ENCODE measurements at places on chromosomes 6 and 20. TPM values are rescaled to one million over a fixed set of nuclear protein-coding genes. Genes with fewer than 3 reads are reported as not detected.

GRCh38 chr6:155782739-155783459 is 327.3 kb upstream of the NOX3 start:
- no peak overlapping the region for H3K27ac ChIP-seq
- H3K36me3 ChIP-seq, result no peaks in the 10 kb centered on the region
- H3K4me1 ChIP-seq, result no peaks in the 10 kb centered on the region
- no peak for DNase-seq

- no peak overlapping the region for H3K4me3 ChIP-seq
- no peaks in the 10 kb centered on the region for H3K27me3 ChIP-seq
- DNase-seq, result no peak
These were observed 37.9 kb upstream of the FUCA2 start for GRCh38 chr6:143549221-143549948.

- H3K36me3 ChIP-seq, result peaks cover under 1% of the 10 kb centered on the region
- peaks cover 22% of the 10 kb centered on the region for H3K4me1 ChIP-seq
- no peak overlapping the region for H3K4me3 ChIP-seq
These were observed 58.5 kb downstream of the AHI1 start for GRCh38 chr6:135438907-135439535.

- H3K4me3 ChIP-seq, result no peak overlapping the region
- no peaks in the 10 kb centered on the region for H3K36me3 ChIP-seq
- no peak overlapping the region for H3K27ac ChIP-seq
- no peaks in the 10 kb centered on the region for H3K27me3 ChIP-seq
These were observed 18.7 kb upstream of the RNF144B start for GRCh38 chr6:18368277-18369105.

- DNase-seq, result no peak
- H3K4me1 ChIP-seq, result no peaks in the 10 kb centered on the region
- no peaks in the 10 kb centered on the region for H3K36me3 ChIP-seq
- peaks cover 2% of the 10 kb centered on the region for H3K27me3 ChIP-seq
These were observed 120.3 kb upstream of the LGSN start for GRCh38 chr6:63440057-63440456.

DNA sequence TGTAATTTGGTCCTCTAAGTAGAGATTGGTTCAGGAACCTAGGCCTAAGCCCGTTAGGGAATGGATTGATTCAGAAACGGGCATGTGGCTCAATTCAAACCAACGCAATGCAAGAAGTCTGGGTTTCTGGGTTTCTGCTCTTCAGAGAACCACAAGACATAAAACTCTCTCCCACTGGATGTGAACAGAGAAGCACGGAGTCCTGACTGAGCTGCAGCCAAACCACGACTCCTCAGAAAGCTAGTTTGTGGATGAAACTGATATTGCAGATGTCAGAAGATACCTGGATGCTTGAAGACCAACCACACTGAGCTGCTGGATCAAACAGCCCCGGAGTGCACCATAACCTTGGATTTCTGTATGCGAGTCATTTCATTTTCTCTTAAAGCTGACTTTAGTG is 50.0 kb downstream of the SOD2 start:
- H3K4me1 ChIP-seq, result no peaks in the 10 kb centered on the region
- peaks cover 8% of the 10 kb centered on the region for H3K36me3 ChIP-seq
- no peak overlapping the region for H3K27ac ChIP-seq
- no peak for DNase-seq

GRCh38 chr6:137224799-137225198 is 5.6 kb upstream of the IFNGR1 start:
- H3K27me3 ChIP-seq, result no peaks in the 10 kb centered on the region
- no peaks in the 10 kb centered on the region for H3K36me3 ChIP-seq
- peaks cover 71% of the 10 kb centered on the region for H3K4me1 ChIP-seq

ADA gene
- total RNA-seq, result 72.3 TPM

DNA sequence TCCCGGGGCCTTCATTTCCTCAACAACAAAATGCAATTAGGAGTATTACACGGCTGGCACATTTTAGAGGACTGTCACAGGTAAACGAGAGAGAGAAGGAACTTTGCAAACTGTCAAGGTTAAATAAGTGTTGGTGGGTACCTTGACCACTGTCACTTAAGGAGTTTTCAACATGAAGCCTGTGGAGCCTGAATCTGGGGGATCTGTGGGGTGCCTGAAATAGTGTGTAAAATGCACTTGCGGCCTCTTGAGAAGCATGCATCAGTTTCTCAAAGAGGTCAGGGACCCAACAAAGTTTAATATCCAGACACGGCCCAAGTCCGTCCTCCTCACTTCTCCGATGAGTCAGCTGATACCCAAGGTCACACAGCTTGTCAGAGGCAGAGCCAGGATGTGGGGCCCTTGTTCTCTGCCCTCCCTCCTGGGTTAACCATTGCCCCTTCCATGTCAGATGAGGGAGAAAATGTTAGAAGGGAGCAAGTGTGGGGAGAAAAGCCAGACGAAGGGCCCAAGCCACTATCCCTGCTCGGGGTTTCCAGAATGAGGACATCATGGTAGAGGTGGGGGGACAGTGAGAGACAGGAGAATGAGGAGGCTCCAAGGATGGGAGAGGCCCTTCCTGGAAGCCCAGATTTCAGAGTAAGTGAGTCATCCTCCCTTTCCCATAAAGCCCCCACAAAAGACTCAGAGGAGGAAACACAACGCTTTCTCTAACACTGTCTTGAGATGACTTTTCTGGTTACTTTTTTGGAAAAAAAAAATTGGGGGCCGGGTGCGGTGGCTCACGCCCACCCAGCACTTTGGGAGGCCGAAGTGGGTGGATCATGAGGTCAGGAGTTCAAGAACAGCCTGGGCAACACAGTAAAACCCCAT is 42.2 kb downstream of the C6orf132 start:
- no peak overlapping the region for H3K27ac ChIP-seq
- no peak for DNase-seq
- H3K36me3 ChIP-seq, result no peaks in the 10 kb centered on the region

WFDC5 gene
- total RNA-seq, result not detected

GRCh38 chr6:54629131-54629530 is 217.4 kb upstream of the FAM83B start:
- no peak for DNase-seq
- no peaks in the 10 kb centered on the region for H3K27me3 ChIP-seq
- no peaks in the 10 kb centered on the region for H3K36me3 ChIP-seq

DNA sequence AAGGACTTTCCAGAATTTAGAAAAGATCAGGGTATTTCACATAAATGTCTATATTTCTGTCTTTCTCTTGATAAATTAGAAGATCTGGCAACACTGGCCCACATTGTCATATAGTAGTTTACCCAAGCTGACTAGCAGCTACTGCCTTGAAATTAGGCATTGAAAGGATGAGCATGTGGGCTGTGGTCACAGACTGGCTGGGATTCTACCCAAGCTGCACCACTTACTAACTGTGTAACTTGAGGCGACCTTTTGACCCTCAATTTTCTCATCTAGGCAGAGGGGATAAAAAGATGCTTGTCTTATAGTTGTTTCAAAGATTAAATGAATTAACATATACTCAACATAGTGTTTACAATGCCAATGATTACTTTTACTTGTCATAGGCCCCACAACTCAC is 152.7 kb upstream of the BMP2 start:
- no peak overlapping the region for H3K4me3 ChIP-seq
- no peak overlapping the region for H3K27ac ChIP-seq
- no peaks in the 10 kb centered on the region for H3K27me3 ChIP-seq
- DNase-seq, result no peak

DNA sequence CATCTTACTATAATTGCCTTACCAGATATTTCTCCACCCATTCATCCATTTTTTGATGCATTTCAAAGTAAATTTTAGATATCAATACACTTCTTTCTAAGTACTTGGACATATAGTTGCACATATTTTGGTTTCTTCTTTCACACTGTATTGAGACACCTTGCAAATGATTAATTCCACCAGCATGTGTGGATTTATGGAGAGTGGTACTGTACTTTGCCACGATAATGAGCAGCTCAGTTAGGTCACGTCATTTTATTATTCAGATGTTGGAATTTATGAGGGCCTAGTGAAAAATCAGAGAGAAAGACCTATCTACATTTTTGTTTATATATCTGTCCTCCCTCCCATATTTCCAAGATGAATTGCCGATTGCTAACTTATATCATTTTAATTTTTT is 5.3 kb downstream of the NFYA start:
- no peak for DNase-seq
- no peak overlapping the region for H3K4me3 ChIP-seq
- no peak overlapping the region for H3K27ac ChIP-seq
- peaks cover 62% of the 10 kb centered on the region for H3K36me3 ChIP-seq
- no peaks in the 10 kb centered on the region for H3K27me3 ChIP-seq

DNA sequence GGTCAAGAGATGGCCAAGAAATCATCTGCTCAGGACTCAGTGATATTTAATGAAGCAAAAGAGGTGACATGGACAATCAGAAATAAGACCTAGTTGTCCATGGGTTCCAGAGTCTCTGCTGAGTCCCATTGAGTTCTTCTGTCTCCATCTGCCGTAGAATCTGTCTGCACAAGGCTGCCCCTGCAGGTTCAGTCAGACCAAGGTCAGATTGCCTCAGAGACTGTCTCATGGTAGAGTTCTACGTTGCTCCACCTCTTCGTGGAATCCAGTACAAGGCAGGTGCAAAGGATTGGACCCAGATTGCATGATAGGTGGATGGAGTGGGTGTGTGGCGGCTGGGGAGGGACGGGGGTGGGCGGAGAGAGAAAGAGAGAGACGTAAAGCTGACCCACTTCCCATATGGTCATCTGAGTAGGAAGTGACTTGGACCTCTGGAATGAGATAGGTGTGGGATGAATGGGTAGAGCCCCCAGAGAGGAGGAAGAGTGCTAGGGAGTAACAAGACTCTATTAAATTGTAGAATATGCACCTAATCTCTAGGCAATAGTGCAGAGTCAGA is 75.3 kb downstream of the SOBP start:
- no peak for DNase-seq
- H3K4me1 ChIP-seq, result no peaks in the 10 kb centered on the region
- peaks cover 20% of the 10 kb centered on the region for H3K27me3 ChIP-seq
- no peak overlapping the region for H3K27ac ChIP-seq
- no peak overlapping the region for H3K4me3 ChIP-seq

GRCh38 chr6:2697291-2697690 is 53.4 kb downstream of the MYLK4 start:
- no peaks in the 10 kb centered on the region for H3K36me3 ChIP-seq
- peaks cover 7% of the 10 kb centered on the region for H3K27me3 ChIP-seq
- H3K27ac ChIP-seq, result no peak overlapping the region
- DNase-seq, result no peak
- H3K4me1 ChIP-seq, result no peaks in the 10 kb centered on the region
- no peak overlapping the region for H3K4me3 ChIP-seq

TCF21 gene
- not detected for total RNA-seq

DNA sequence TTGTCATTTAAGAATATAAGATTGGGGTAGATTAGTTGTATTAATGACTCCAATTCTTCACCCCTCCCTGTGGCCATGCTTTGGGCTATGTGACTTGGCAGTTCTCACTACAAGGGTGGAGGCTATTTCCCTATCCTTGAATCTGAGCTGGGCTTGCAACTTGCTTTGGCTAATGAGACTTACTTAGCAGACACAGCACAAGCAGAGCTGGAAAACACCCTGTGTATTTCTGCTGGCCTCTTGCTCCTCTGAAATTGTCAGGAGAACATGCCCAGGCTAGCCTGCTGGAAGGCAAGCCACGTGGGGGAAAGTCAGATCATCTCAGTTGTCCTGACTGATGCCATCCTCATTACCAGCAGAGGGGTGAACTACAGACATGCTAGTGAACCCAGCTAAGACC is 126.5 kb upstream of the HDGFL1 start:
- H3K27me3 ChIP-seq, result no peaks in the 10 kb centered on the region
- H3K4me1 ChIP-seq, result no peaks in the 10 kb centered on the region

GRCh38 chr6:81857812-81858211 is 105.3 kb upstream of the TENT5A start:
- H3K4me1 ChIP-seq, result no peaks in the 10 kb centered on the region
- no peak for DNase-seq
- no peak overlapping the region for H3K4me3 ChIP-seq
- H3K36me3 ChIP-seq, result no peaks in the 10 kb centered on the region
- H3K27ac ChIP-seq, result no peak overlapping the region

DNA sequence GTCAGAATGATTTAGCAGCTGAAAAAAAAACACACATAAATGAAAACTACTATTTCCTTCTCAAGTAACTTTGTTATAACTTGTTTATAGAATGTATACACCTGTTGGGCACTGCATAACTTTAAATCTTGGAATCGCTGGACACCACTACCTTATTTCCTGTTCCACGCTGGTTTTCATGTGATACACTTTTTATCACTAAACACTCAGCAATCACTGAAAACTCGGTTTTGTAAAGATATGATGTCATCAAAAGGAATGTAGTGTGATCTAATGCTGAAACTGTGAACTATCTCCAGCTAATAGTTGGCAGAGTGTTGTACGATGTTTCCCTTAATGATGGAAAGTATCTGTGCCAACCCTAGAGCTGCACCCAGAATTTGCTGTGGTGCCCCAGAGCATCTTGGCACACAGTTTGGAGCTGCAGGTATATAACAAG is 127.9 kb downstream of the BACH2 start:
- no peak for DNase-seq
- peaks cover 73% of the 10 kb centered on the region for H3K4me1 ChIP-seq
- peak overlapping the region; percentile 12 for H3K27ac ChIP-seq

- H3K36me3 ChIP-seq, result no peaks in the 10 kb centered on the region
- no peak overlapping the region for H3K27ac ChIP-seq
- peaks cover 19% of the 10 kb centered on the region for H3K4me1 ChIP-seq
- no peak for DNase-seq
- peak overlapping the region; percentile 67 for H3K4me3 ChIP-seq
- H3K27me3 ChIP-seq, result peaks cover 37% of the 10 kb centered on the region
These were observed 1.1 kb downstream of the CCDC170 start for GRCh38 chr6:151494936-151495320.

GRCh38 chr6:41694815-41695526 is 40.4 kb downstream of the TFEB start:
- DNase-seq, result no peak
- H3K4me3 ChIP-seq, result peak overlapping the region; percentile 15
- no peaks in the 10 kb centered on the region for H3K27me3 ChIP-seq

- no peaks in the 10 kb centered on the region for H3K4me1 ChIP-seq
- H3K27me3 ChIP-seq, result no peaks in the 10 kb centered on the region
- no peaks in the 10 kb centered on the region for H3K36me3 ChIP-seq
These were observed 152.3 kb upstream of the BEND6 start for GRCh38 chr6:56802584-56802983.

ULBP1 gene
- total RNA-seq, result 1.9 TPM

GRCh38 chr6:160756871-160757270 is 54.8 kb downstream of the PLG start:
- H3K27me3 ChIP-seq, result peaks cover 22% of the 10 kb centered on the region
- no peak overlapping the region for H3K27ac ChIP-seq
- no peaks in the 10 kb centered on the region for H3K4me1 ChIP-seq
- H3K36me3 ChIP-seq, result no peaks in the 10 kb centered on the region
- no peak for DNase-seq

DNA sequence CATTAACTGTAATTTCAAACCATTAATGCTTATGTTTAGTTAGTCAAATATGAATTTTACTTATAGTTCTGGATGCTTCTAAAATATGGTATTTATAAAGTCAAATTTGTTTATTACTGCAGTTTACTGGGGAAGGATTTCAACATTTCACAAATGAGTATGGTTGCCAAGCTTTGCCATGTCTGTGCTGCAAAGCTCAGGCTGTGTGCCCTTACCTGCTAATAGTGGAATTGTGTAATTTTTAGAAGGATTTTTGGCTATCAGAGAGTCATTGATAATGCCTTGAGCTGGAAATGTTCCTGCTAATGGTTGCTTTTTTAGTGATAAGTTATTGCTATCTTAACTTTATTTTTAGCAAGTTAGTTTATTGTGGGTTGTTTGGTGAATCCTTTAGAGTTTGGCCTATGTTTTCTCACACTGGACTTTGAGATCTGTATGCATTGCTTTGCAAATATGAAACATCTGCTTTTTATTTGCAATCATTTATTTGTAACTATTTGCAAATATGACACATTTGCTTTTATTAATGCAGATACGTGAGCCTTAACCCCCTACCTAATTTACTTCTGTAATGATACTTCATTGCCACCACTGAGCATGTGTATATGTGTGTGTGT is 105.8 kb downstream of the CD109 start:
- no peak overlapping the region for H3K4me3 ChIP-seq
- no peaks in the 10 kb centered on the region for H3K4me1 ChIP-seq
- no peak overlapping the region for H3K27ac ChIP-seq

Data from activated B cell treated with CpG ODN at 0.5 μM for 24 hours (primary cell).